Activated gamma-delta T cell treated with Interleukin-2 at 50 U/mL for 16 hours (primary cell): ENCODE measurements at places on chromosomes 5 and 9.

DNA sequence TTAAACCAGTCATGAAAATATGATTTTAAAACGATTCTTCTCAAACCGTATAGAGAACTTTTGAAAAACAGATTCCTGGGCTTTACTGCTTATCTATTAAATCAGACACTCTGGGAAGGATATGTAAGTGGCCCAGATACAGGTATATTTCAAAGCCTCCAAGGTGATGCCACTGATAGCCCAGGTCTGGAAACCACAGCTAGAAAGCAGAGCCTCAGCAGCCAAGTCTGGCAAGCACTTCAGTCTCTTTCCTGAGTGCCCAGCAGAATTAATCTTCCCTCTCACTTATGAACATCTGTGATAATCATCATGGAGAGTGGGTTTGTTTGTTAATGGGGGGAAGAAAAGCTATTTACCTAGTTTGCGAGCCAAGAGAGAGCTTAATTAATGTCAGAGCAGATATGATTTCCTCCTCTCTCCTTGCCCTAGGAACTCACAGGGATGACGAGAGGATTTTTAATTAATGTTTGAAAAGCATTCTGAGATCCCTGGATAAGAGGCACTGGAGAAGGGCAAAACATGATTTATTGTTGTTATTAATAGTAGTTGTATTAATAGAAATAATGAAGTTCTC, 368.4 kb downstream of the TLE1 start:
- DNase-seq, result no peak

- no peak for DNase-seq
Measured at GRCh38 chr9:28547527-28547926, 974.2 kb upstream of the C9orf72 start.

- DNase-seq, result no peak
Measured at GRCh38 chr9:27672718-27673117, 99.4 kb upstream of the C9orf72 start.

- no peak for DNase-seq
Measured at GRCh38 chr9:38180656-38181055, 111.6 kb upstream of the SHB start.

GRCh38 chr5:32989815-32990214, 278.7 kb downstream of the NPR3 start:
- no peak for DNase-seq

GRCh38 chr5:169670769-169671525, 33.9 kb downstream of the DOCK2 start:
- no peak for DNase-seq

- no peak for DNase-seq
Measured at GRCh38 chr5:132310141-132310834, 16.1 kb downstream of the SLC22A4 start.

DNA sequence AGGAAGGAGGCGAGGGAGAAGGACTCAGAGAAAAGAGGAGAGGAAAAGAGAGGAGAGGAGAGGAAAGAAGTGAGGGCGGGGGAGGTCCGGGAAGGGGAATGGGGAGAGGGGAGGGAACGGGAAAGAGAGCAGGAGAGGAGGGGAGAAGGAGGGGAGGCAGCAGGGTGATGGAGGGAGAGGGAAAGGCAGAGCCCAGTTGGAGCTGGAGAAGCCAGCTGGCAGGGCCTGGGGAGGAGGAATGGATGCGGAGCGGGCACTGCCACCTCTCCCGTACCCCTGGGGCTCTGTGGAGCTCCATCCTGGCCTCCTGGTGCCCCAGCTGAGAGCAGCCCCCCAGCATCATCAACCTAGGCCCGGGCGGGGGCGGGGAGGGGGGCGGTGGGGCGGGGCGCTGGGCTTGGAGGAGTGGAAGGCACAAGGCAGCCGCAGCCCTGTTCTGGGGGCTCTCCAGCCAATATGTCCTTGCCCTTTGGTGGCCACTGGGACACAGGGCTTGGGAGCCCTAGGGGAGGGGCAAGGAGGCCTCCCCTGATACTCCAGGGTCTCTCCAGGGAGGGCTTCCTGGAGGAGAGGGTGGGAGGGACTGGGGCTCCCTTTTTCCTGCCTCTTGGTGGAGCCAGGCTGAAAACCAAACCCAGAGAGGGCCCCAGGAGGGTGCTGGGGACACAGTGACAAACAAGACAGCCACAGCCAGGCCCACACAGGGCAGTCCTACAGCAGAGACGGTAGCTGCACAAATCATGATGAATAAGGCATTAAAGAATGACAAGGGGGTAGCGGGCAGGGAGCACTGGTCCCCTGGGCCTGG, 123.7 kb downstream of the C9orf50 start:
- DNase-seq, result no peak

DNA sequence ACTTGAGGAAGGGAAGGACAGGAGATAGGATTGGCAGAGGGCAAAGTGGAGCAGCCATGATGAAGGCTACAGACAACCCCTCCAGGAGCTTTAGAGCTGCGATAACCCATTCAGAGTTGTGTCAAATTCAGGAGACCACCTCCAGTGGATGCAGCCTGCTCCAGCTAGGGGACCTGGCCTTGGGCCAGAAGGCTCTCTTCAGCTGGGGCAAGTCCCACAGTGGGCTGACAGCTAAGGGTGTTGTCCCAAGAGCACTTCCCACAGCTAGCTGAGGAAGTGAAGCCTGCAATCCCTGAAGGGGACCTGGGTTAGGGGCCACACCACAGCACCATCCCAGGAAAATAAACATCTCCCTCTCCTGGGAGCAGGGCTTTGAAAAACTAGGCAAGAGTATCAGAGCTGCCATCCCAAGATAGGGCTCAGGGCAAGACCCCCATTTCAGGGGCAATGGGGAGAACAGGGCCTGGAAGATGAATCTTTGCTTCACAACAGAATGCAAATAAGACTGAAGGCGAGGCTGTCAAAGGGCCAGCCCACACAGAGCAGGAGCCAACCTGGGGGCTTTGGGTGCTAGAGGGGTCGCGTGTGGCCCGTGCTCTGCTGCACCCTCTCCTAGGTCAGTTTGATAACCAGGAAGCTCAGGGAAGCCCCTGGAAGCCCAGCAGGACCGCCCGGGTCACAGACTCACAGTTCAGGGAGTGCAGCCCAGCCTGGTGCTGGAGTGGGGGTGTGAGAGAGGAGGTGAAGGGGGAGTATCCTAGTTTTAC, 19.3 kb upstream of the DAPK1 start:
- no peak for DNase-seq

DNA sequence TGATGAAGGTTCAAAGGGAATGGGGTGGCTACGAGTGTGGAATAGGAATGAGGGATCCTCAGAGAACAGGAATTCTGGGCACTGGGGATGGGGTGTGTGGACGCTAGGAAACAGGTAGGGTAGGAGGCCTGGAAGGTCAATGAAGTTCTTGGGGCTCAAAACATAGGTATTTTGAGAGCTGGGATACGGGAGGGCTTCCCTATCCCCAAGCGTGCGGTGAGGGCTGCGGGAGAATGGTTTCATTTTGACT, 718 bp downstream of the QSOX2 start:
- DNase-seq, result no peak

DNA sequence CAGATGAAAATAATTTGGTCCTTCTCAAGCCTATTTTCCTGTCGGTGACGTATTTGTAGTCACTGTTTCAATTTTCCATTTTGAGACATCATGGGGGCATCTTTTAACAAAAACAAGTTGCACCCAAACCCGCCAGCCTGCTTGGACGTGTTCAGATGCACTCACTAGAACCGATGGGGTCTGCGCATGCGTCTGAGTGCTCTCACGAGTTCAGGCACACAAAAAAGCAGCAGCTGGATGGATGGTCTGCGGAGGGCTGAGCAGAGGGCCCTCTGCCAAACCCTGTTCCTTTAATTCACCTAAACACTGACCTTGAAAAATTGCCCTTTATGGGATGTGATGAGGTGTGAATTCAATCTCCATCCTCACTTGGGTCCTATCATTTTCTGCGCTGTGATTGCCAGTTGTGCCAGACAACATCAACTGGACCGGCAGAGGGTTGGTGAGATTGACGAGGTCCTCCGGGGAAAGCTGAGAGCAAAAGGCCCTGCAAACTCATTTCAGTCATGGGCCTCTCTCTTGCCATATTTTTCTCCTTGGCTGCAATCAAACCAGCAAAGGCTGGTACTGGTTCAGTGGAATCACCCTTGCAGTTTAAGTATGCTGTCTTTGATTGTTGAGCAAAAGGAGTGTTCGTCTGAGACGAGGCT, 251.9 kb downstream of the NFIB start:
- no peak for DNase-seq

DNA sequence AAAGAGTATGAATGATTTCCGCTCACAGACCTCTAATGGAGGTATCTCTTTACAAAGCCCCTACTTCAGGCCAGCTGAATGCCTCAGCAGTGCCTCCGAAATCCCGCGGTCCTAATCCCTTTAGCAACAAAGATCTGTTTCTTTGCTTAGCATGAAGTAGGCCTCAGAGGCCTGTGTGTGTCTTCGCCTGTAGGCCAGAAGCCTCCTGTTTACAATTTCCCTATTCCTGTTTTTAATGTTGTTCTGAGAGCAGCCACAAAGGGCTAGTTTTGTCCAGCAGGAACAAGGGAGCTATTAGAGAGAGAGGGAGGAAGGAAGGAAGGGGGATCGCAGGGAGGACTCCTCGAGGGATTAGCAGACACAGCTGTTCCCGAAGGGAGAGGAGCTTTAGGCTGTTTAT, 166.4 kb upstream of the SPRY4 start:
- DNase-seq, result no peak

DNA sequence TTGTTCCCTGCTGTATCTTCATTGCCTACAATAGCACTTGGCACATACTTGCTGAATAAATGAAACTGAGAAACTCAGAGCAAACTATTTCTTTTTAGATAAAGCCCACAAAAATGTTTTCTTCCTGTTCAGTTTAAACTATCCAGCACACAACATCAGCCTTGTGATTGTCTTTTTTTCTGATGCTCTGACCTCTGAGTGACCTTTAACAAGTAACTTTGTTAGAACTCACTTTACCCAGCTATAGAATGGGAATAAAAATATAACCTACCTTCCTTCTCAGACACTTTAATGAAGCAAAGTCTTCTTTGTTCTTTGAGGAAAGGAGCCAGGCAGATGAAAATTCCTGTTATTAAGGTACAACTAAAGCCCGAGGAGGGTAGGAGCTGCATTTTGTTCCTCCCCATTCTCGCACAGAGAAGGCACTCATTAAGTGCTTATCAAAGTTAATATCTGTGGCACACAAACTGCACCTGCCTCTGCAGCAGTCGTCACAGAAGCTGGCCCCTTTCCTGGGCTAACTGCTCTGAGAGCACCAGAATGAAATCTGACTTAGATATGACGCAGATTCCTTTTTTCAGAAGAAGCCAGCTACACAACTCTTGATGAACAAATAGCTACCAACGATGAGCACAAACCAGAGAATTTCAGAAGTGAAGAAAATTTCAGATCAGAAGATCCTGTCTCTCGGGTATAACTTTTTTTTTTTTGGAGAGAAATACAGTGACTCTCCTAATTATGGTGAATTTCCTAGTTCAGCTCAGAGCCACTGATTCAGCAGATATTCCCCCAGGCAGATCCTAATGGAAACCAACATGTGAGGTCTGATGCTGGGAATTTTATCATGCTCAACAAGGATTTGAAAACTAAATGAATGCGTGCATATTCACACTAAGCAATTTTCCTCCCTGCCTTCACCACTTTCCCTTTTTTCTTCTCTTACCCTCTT, 31.0 kb upstream of the NR3C1 start:
- peak; percentile 8 for DNase-seq

GRCh38 chr5:69368458-69369339, 621 bp downstream of the AK6 start:
- peak; percentile 11 for DNase-seq

DNA sequence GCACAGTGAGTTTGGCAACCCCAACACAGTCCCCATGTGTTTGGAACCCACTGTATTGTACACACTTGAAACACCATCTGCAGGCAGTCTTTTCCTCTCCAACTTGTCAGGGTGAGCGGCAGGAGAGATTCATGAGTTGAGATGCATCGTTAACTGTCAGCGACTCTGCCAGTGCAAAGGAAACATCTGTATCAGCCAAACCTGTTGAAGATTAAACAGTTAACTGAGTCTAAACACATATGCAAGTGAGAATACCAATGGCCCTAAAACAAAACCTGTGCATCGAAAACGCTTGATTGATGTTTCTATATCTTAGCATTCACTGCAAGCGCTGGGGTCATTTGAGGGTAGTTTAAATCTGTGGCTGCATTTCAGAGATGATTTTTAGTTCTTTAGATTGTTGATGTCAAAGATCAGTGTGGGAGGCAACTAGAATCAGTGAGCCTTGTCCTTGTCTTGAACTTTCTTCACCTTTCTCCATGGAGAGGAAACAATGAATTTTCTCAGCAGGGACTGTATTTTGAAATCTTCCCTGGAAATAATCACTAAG, 41.3 kb upstream of the PAM start:
- no peak for DNase-seq

- no peak for DNase-seq
Measured at GRCh38 chr9:123954518-123955280, 24.8 kb upstream of the DENND1A start.

DNA sequence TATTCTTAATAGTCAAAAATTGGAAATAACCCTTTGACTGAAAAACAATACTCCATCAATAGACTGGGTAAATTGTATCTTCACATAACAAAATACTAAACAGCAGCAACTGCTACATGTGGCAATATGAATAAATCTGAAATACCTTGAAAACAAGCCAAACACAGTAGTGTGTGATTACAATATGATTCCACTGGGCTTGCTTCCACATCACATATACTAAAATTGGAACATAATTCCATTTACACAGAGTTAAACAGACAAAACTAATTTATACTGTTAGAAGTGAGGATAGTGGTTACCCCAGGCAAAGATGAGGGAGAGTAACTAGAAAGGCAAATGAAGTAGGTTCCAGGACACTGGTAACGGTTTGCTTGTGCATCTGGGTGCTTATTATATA, 20.4 kb downstream of the FNIP1 start:
- no peak for DNase-seq

GRCh38 chr9:36276781-36277181, 18.5 kb upstream of the GNE start:
- no peak for DNase-seq

DNA sequence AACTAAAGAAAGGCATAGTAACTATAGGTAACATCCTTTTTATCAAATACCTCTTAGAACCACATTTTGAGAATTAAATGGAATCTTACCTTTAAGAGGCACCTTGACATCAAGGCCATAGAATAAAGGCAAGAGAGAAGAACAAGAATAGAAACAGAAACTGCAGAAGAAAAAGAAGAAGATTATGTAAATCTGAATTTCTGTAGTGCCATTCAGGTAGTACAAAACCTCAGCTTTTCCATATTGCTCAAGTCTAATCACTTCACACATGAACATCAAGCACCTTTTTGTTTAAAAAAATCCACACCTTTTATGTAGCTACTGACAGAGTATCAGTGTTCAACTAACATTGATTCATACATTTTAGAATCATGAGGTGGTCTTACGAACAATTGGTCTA, 91.8 kb upstream of the DPYSL3 start:
- no peak for DNase-seq

DNA sequence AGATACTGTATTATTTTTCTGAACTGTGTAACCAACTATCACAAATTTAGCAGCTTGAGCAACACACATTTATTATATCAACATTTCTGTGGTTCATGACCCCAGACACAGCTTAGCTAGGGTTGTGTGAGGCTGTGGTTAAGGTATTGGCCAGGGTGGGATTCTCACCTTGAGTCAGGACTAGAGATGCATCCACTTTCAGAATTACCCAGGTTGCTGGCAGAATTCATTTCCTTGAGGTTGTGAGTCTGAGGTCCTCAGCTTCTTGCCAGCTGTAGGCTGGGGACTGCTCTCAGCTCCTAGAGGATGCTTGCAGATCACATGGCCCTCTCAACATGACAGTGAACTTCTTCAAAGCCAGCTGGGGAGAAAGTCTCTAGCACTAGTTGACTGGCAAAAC, 122.5 kb upstream of the RASGRF2 start:
- DNase-seq, result peak; percentile 5

- DNase-seq, result no peak
Measured at GRCh38 chr5:121251954-121252353, 599.7 kb upstream of the FTMT start.

GRCh38 chr9:18490641-18491370, 16.9 kb downstream of the ADAMTSL1 start:
- no peak for DNase-seq
